Psoas muscle (tissue), 8 donors: ENCODE measurements at places on chromosomes 16 and 17. TPM values are rescaled to one million over a fixed set of nuclear protein-coding genes. Genes with fewer than 3 reads are reported as not detected.

The HYDIN gene
- total RNA-seq = 0.37 TPM

The PMFBP1 gene
- 0.21 TPM for total RNA-seq

DNA sequence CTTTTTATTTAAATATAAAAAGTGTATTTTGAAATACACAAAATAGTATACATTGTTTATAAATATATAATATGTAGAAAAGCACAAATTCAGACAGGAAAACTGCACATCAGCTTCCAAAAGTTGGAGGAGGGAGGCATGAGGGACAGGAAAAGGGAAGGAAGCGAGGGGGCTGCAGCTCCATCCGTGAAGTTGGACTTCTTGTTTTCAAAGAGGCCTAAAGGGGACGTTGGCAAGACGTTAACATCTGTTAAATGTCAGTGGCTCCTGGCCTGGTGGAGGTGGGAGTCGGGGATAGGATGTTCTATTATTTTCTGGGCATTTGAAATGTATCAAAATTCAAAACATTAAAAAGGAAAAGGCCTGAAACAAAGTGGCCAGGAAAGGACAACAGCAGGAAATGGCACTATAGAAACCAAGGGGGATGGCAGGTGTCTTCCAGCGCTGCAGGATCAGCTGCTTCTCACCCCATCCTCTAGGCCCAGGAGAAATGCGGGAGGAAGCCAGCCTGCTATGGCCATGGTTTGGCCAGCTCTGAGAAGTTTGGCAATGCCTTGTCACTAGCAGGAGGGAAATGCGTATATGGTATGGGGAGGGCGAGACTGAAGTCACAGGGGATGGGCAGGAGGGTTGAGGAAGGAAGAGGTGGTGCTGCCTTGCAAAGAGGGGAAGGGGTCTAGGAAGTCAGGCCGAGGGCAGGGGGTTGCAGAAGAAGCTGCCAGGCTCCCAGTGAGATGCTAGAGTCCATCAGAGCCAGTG, 6.4 kb downstream of the CMTM2 start:
- DNase-seq = no peak

DNA sequence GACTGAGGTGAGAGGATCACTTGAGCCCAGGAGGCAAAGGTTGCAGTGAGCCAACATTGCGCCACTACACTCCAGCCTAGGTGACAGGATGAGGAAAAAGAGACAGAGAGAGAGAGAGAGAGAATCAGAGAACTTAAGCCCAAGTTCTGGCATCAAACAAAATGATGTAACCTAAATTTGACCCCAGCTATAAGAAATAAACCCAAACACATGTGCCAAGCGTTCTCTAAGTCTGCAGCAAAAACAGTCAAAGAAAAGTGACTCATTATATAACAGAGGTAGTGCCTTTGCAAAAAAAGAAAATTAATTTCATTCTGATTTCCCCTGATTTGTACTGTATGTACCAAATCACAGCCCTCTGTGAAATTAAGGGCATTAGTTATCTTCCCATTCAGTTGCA, 89.5 kb downstream of the CDH11 start:
- no peak for DNase-seq

GRCh38 chr16:79001156-79001967, 599.2 kb downstream of the MAF start:
- no peak for DNase-seq
